Fibroblast of skin of left quadriceps (primary cell): ENCODE measurements at places on chromosomes 4 and X.

GRCh38 chr4:9929111-9929510 lies 92.2 kb downstream of the SLC2A9 start:
- DNase-seq = no peak

DNA sequence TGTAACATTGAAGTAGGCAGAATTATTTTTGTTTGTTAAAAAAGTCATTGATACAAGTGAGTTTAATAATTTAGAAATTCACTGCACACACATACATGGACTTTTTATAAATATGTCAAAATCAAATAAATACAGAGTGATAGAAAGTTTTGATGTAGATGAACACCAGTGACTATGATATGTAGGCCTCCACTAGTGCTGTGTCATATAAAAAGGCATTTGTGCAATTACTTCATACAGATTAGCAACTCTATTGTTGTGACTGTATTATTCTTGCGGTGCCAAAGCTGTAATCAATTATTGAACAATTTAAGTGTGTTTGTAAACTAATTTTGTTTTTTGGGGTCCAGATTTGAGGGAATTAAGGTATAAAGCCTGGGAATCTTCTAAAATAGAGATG lies 366.2 kb upstream of the PITX2 start:
- no peak for DNase-seq

GRCh38 chr4:39792128-39792527 lies 94.2 kb downstream of the UBE2K start:
- no peak for DNase-seq

DNA sequence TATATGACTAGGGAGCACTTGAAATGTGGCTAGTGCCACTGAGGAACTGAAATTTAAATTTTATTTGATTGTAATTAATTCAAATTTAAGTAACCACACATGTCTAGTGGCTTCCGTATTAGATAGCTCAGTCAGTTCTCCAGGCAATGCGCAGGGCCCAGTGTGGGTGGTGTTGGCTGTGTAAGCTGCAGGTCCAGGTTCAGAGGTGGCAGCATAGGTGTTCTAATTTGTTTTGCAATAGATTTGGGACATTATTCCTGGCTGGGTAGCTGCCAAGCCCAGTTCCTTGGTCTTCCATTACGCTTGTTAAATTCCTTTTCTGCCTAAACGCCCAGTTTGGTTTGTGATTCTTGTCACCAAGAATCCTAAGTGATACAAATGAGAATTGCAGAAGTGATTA lies 79.5 kb downstream of the FAM184B start:
- no peak for DNase-seq

DNA sequence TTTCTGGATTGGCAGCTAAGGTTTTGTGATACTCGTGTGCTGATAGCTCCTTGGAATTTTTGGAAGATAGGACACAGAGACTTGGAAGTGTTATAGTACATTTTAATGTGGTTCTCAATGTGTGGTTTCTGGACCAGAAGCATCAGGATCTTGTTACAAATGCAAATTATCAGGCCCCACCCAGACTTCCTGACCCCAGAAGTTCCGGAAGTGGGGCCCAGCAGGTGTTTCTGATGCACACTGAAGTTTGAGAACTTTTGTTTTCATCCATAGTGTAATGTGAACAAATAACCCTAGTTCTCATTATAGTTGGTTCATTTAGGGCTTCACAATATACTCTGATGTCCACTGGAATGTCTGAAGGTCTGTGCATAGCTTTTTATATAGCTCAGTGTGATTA lies 49.6 kb downstream of the LAMP2 start:
- no peak for DNase-seq

GRCh38 chr4:85142451-85142850 lies 176.0 kb upstream of the WDFY3 start:
- no peak for DNase-seq

DNA sequence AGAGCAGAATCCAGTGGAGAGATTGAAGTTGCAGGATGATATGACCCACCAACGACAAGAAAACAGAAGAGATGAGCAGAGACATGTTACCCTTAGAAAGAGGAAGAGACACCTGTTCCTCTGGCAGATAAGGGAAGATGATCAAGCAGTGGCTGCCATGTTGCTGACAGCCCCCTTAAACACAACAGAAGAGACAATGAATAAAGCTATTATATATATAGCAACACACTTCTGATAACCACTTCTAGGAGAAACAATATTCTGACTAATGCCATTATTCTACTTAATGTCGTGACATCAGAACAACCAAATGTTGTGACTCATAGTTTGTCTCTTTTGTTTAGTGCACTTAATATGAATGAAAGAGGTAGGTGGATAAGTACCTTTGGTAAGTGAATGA lies 44.9 kb downstream of the SH3RF1 start:
- DNase-seq = no peak

- no peak for DNase-seq
Observed at GRCh38 chrX:39605183-39605582, 492.6 kb downstream of the BCOR start.

- no peak for DNase-seq
Observed at GRCh38 chrX:108304210-108304609, 134.0 kb downstream of the COL4A6 start.

DNA sequence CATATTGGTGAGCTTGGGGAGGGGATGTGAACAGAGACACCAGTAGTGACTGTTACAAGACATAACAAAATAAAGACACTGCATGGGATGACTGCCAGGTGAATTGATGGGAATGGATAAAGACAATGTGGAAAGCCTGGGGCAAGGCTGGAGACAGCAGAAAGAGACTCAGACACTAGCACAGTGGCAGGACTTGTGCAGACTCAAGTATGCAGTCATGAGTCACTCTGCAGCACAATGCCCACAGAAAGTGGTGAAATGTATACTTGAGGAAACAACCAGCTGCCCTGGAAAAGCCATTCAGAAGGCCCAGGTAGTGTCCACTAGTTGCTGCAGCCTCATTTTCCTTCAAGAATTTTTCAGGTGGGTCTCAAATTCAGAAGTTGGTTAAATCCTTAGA lies 452.3 kb downstream of the MID1IP1 start:
- no peak for DNase-seq

DNA sequence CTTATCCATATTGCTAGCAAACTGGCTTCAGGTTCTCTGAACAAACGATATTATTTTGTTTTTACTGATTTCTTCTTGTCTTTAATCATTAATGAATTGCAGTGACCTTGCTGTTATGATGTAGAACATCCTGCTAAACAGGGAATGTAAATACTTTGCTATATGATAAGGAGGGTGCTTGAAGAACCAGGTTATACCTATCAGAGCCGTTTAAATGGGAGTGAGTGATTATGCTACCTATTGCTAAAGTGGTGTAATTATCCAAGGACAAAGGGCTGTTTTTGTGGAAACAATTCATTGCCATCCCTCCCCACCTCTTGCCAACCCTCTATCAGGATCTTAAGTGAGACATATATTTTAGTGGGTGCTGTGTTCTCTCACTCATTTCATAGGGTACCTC lies 788.9 kb downstream of the RPA4 start:
- DNase-seq = no peak

GRCh38 chr4:68719075-68719473 lies 48.6 kb upstream of the UGT2B15 start:
- no peak for DNase-seq

GRCh38 chr4:129429581-129430320 lies 333.8 kb downstream of the C4orf33 start:
- no peak for DNase-seq

GRCh38 chr4:96102541-96103026 lies 262.7 kb downstream of the PDHA2 start:
- DNase-seq = peak; percentile 2

GRCh38 chr4:112302320-112303274 lies 5.4 kb downstream of the ALPK1 start:
- DNase-seq = no peak

DNA sequence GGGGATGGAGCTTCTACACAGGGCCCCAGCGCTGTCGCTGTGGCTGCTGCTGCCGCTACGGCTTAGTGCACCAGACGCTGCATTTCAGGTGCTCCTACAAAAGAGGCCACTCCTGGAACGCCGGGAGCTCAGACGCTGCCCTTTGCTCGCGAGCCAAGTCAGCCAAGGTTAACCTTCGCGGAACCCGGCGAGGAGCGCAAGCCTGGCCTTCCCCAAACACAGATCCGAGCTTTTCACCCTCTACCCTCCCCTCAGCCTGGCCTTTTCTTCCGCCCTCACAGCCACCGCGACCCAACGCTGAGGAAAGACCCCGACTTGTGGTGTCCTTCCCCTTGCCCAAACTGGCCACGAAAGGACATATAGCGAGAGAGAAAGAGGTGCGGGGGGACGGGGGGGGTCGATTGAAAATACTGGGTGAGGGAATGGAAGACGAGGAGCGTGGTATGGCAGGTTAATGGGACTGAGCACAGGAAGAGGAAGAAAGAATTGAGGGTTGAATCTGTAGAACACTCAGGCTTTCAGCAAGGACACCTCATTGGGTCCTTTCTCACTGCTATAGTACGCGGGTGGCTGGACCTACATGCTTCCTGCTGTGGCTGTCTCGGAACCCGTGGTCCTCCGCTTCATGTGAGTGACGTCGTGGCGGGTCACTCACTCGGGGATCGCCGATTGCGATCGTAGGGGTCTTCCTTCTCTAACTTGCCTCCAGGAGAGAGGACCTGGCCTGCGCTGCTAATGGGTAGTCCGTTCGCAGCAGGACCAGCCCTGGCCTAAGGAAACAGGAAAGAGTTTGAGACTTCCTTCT lies at the start of the genes AIMP1 and TBCK:
AIMP1 (plus strand) TSS at position 583 of the 805 bp plus-strand sequence. CDS start 8,460 bp downstream, outside the sequence.
TBCK (minus strand) TSS at position 242 of the 805 bp plus-strand sequence. CDS start 7,249 bp downstream, outside the sequence.
- peak; percentile 86 for DNase-seq

DNA sequence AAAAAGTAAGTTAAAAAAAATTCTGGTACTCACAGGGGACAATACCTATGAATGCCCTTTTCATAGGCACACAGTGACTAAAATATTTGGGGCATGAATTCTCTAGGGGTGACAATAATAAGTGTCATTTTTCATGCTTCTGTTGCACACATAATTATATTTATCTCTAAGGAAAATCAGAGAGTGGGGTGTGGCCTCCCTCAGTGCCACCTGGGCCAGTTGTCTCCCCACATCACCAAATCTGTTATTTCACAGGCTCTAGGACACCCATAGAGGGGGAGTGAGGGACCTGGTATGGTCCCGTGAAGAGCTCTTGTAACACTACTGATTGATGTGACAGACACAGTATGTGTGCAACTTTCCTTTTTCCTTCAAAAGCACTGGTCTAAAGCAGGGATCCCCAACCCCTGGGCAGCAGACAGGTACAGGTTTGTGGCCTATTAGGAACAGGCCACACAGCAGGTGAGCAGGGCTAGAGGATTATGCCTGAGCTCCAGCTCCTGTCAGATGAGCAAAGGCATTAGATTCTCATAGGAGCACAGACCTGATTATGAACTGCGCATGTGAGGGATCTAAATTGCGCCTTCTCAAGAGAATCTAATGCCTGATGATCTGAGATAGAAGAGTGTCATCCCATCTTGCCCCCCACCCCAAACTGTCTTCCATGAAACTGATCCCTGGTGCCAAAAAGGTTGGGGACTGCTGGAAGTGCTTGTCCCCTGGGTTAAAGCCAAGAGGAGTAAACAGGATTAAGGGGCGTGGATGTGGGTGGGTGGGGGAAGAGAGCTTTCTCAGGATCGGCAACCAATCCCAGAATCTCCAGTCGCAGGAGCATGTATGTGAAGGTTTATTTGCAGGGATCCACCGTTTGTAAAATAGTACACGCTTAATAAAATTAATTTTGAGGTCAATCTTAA lies 856 bp downstream of the SLC9B1 start:
- DNase-seq = no peak

DNA sequence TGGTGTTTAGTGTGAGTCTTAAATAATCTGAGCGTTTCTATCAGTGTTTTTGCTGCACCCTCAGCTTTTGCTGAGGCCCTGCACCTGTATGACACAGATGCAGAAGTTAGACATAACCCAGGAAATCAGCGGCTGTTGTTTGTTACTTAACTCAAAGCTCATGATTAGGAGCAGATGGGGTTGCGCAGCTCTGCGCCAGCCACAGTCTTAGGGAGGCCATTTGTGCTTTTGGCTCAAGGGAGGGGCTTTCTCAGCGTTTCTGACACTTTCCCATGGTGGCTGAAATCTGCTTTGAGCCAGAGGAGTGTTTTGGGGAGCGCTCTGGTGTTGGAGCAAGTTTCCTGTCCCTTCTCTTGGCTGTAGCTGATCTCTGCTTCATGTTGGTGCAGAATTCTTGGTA lies 433.8 kb downstream of the NAF1 start:
- no peak for DNase-seq

DNA sequence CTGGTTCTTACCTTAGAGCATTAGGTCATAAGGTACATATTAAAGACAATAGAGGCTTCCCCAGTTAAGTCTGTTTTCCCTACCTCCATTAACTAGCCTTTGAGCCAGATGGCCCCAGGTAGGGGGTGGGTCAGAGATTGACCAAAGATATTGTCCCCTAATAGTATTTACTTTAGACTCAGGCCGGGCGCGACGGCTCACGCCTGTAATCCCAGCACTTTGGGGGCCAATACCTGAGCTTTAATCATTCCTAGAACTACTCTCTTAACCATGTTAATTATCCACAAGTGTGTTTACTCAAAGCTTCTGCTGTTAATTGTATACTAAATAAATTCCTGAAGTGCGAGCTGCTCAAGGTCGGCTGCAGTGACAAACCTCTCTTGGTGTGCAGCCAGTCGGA lies 28.0 kb upstream of the AMBN start:
- no peak for DNase-seq

GRCh38 chrX:27380163-27380845 lies 82.8 kb downstream of the PPP4R3C start:
- DNase-seq = no peak

DNA sequence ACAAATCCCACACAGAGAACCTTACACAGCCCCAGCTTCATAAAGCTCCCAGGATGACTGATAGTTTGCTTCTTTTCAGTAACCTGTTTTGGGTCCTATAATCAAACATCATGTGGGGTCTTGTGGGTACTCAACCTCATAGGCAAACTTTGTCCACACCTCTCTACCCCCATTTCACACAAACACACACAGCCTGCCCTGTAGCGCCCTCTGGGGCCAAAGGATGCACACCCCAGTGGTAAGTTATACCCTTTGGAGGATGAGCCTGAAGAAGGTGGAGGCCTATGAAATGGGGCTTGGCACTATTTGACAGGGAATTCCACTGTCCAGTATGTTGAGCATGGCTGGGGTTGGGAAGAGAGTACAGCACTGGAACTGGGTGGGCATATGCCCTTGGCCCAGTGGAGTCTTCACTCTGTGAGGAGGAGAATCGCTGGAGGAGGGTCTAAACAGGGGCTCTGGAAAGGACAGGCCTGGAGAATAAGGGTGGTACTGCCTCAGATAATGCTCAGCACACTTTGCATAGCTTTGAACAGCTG lies 30.5 kb upstream of the COL25A1 start:
- DNase-seq = no peak

GRCh38 chr4:76806346-76806745 lies 91.6 kb downstream of the SOWAHB start:
- no peak for DNase-seq

GRCh38 chr4:24279911-24280375 lies 304.4 kb downstream of the DHX15 start:
- no peak for DNase-seq
